ENCODE measurements at places on chromosomes 16 and 17. TPM values are rescaled to one million over a fixed set of nuclear protein-coding genes. Genes with fewer than 3 reads are reported as not detected.

TBC1D3G gene
- total RNA-seq: not detected

NLK gene
- 11.4 TPM for total RNA-seq

SRRM2 gene
- 680 TPM for total RNA-seq

LRRC37A gene
- total RNA-seq: 2.4 TPM

SLC2A4 gene
- total RNA-seq: 0.17 TPM

SLC25A19 gene
- total RNA-seq: 131 TPM

FBXO39 gene
- 0.36 TPM for total RNA-seq

All from activated CD4-positive, alpha-beta T cell treated with anti-CD3 and anti-CD28 coated beads, Interleukin-2, amount 10 ng/mL, durations not matched to agents 24 days and 14 days (primary cell).